ENCODE measurements at places on chromosomes 6 and 20. TPM values are rescaled to one million over a fixed set of nuclear protein-coding genes. Genes with fewer than 3 reads are reported as not detected.

DNA sequence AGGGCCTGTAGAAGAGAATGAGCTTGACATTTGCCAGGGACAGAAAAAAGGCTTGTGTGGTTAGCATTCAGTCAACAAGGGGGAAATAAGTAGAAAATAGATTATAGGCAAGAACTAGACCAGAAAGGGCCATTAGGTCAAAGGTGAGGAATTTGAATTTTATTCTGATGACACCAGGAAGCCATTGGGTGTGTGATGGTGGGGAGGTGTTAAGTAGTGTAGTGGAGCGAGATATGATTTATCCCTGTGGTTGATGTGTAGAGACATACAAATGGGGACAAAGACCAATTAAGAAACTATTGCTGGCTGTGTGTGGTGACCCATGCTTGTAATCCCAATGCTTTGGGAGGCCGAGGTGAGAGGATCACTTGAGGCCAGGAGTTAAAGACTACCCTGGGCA lies 11.0 kb downstream of the DSTN start:
- no peak for DNase-seq

The DUSP15 gene
- total RNA-seq, result not detected

DNA sequence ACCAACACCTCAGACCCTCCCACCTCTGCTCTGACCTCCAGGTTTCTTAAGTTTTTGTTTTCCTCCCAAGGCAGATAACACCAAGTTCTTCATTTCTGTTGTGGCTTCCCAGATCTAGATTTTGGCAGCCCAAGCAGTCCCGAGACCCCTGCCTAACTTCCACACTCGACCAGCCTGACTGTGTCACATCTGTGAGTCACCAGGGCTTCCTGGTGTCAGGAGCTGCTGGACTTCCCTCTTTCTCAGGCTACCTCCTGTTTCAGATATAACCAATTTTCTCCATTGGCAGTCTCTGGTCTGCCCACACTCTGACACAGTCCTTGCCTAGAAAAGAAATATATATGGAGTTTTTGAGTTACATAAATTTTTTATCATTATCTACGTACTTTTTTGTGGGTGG lies 46.1 kb upstream of the CCN6 start:
- DNase-seq, result no peak

GRCh38 chr6:133040803-133041419 lies 200.2 kb upstream of the EYA4 start:
- DNase-seq, result no peak

The UBD gene
- 2.1 TPM for total RNA-seq

The PTPRK gene
- total RNA-seq, result 3.8 TPM

DNA sequence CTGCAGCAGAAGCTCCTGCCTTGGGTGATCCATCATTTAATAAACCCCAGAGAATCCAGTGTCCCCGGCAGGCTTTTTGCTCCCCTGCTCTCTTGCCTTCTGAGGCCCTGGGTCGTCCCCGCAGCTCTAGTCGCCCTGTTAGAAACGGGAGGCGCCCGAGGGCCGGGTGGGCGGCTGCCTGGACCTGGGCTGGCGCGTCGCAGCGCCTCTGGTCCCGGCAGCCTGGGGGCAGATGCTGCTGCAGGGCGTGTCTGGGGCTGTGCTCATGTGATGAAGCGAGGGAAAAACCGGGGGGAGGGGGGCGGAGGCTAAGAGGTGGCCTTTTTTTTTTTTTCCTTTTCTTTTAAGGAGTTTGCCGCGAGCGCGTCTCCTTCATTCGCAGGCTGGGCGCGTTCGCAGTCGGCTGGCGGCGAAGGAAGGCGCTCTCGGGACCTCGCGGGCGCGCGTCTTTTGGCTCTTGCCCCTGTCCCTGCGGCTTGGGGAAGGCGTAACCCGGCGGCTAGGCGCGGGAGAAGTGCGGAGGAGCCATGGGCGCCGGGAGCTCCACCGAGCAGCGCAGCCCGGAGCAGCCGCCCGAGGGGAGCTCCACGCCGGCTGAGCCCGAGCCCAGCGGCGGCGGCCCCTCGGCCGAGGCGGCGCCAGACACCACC lies 394 bp downstream of the AKAP12 start:
- DNase-seq, result peak; percentile 59

The MEI4 gene
- not detected for total RNA-seq

- DNase-seq, result no peak
These were observed 177.8 kb upstream of the ECI2 start for GRCh38 chr6:4313044-4313686.

DNA sequence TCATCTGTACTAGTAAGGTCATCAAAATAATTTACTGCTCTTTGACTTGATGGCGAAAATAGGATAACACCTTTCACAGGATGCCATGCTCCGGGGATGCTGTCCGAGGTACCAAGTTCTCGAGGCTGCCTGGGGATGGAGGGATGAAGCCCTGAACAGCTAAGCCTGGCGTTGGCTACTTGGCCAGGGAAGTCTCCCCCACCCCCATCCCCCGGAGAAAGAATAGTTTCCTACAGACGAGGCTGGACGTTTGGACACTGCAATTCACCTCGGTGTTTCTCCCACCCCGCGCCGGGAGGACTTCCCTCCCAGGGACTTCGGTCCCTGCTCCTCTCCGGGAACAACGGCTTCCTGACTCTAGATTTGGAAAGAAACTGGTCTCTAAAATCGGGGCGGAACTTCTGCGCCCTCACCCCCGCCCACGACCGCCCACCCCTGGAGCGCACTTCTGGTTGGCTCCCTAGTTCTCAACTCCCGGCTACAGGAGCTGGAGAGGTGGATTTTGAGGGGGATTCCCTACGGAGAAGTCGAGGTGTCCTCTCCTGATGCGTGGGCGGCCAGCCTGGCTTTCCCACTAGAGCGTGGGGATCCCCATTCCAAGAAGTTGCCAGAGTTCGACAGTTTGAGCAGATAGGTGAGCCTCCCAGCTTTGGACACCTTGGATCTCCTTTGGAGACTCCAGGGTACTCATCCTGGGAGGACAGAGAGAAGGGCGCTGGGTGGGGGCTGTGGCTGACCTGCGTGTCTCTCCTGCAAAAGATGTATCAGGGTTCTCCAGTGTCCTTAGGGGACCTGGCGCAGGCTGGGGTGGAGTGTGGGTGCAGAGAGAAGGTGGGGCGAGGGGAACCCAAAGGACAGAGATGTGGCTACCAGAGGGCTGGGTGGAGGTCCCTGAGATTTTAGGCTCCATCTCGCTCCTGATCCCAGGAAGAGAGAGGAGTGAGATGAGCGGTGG lies 1.1 kb downstream of the PCSK2 start:
- DNase-seq, result no peak

GRCh38 chr20:44211177-44212039 lies 837 bp upstream of the OSER1 start:
- no peak for DNase-seq

DNA sequence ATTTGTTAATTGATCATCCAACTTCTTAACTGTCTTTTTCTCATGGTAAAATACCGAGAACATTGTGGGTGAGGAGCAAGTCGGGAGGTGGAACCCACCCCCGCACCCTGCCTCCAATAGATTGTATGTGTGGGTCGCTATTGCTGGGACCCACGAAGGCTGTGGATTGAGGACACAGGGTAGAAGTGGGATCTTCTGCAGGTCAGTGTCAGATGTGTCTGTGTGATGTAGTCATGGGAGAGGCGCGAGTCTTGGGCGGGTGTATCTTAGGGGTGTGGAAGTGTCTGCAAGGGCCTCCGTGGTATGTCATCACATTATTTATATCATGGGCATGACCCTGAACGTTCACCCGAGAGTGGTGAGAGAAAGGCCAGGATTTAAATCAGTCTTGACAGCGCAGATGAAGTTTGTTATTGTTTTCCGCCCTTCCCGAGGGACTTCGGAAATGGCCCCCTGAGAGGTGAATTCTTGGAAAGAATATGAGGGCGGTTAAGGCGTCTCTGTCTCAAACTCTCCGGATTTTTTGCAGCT lies 472 bp upstream of the PAQR8 start:
- DNase-seq, result peak; percentile 15

GRCh38 chr20:46401478-46401860 lies 4.9 kb downstream of the ELMO2 start:
- DNase-seq, result no peak

DNA sequence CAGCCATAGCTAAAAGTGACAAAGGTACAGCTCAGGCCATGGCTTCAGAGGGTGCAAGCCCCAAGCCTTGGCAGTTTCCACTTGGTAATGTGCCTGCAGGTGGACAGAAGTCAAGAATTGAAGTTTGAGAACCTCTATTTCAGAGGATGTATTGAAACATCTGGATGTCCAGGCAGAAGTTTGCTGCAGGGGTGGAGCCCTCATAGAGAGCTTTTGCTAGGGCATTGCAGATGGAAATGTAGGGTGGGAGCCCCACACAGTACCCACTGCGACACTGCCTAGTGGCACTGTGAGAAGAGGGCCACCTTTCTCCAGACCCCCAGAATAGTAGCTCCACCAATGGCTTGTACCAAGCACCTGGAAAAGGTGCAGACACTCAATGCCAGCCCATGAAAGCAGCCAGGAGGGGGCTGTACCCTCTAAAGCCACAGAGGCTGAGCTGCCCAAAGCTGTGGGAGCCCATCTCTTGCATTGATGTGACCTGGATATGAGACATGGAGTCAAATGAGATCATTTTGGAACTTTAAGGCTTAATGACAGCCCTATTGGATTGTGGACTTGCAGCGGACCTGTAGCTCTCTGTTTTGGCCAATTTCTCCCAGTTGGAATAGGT lies 1299.4 kb upstream of the MAP3K7 start:
- DNase-seq, result no peak

- peak; percentile 70 for DNase-seq
These were observed 40.4 kb upstream of the ARG1 start for GRCh38 chr6:131532580-131533039.

The C20orf144 gene
- 0.23 TPM for total RNA-seq

GRCh38 chr20:46221256-46221833 lies 87.0 kb downstream of the CDH22 start:
- DNase-seq, result no peak

The TRDN gene
- total RNA-seq, result not detected

DNA sequence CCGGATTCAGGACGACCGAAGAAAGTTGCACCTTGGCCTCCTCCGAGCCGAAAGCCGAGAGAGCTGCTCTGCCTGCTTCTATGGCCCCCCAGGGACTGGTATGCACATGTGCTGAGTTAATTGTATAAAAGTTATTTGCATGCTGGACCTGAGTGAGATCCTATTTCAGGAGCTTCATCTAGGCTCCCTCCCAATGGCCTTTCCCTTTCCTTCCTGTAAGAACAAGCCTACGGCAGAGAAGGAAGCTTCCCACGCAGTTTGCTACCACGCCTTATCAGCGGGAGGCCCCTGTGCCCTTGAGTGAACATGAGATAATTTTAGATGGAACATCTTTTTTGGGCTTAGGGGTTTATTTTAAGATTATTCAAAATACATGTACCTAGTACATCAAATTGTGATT lies 65.9 kb downstream of the RIN2 start:
- no peak for DNase-seq

The MLIP gene
- total RNA-seq, result not detected

The C6orf52 gene
- 2.7 TPM for total RNA-seq

- DNase-seq, result no peak
These were observed 60.7 kb downstream of the GRIK2 start for GRCh38 chr6:101454106-101454676.

The COL9A3 gene
- 0.31 TPM for total RNA-seq

DNA sequence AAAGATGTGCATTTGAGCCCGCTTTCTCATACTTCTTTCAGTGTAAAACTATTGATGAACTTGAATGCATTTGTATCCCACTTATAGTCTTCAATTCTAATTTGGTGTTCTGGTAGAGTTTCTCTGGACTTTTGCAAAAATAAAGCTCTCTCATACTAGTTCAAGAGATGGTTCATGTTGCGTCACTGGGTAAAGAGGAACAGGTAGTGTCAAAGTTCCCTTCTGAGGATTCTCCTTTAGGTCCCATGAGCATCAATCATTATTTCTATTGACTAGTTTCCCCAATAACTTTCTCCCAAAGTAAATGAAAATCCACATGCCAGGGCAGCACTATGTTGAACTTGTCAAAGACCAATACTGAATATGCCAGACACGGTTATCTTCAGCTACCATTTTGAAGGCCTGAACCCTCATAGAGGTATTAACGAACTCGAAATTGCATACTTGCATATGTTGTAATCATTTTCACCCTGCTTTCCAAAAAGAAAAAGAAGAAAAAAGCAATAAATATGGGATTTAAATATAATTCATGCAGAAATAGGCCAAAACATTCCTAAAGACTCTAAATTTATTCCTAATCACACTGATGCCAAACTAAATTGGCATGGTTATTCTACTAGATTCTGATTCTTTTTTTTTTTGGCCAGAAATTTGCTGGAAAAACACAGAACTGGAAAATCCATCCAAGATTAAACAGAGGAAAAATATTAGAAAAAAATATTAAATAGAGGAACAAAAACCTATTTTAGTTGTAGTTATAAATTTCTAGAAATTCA lies 84.5 kb downstream of the SGK1 start:
- no peak for DNase-seq

The TTBK1 gene
- total RNA-seq, result 1.1 TPM

DNA sequence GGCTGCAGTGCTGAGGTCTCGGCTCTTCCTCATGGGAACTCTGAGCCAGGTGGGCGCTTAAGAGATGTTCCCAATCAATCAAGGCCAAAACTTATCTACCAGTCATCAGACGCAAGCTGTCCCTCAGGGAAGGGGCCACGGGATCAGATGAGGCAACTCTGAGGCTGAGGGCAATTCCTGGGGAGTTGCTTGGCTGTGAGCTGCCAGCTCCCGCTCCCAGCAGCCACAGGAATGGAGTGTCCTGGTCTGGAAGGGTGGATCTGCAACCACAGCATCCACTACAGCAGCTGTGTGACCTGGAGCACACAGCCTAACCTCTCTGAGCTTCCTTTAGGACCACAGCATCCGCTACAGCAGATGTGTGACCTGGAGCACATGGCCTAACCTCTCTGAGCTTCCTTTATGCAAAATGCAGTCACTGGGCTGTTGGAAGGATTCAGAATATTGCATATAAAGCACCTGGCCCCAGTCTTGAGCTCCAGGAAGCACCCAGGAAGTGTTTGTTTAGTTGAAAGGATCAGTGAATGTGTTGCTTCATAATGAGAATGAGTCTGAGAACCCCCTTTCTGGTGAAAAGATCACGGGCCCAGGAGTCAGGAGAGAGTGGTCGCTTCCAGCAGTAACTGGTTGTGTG lies 60.9 kb downstream of the TFAP2C start:
- no peak for DNase-seq

The PAQR8 gene
- 14.6 TPM for total RNA-seq

The LPA gene
- total RNA-seq, result not detected

The SUMO4 gene
- total RNA-seq, result 5.4 TPM

DNA sequence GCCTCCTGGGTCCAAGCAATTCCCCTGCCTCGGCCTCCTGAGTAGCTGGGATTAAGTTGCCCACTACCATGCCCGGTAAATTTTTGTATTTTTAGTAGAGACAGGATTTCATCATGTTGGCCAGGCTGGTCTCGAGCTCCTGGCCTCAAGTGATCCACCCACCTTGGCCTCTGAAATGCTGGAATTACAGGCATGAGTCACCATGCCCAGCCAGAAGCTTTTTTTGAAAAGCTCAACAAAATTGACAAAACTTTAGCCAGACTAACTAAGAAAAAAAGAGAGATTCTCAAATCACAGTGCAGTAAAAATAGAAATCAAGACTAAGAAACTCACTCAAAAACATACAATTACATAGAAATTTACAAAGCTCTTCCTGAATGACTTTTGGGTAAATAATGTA lies 420.6 kb downstream of the COL12A1 start:
- DNase-seq, result no peak
